ENCODE measurements at places on chromosomes 16 and 17.

DNA sequence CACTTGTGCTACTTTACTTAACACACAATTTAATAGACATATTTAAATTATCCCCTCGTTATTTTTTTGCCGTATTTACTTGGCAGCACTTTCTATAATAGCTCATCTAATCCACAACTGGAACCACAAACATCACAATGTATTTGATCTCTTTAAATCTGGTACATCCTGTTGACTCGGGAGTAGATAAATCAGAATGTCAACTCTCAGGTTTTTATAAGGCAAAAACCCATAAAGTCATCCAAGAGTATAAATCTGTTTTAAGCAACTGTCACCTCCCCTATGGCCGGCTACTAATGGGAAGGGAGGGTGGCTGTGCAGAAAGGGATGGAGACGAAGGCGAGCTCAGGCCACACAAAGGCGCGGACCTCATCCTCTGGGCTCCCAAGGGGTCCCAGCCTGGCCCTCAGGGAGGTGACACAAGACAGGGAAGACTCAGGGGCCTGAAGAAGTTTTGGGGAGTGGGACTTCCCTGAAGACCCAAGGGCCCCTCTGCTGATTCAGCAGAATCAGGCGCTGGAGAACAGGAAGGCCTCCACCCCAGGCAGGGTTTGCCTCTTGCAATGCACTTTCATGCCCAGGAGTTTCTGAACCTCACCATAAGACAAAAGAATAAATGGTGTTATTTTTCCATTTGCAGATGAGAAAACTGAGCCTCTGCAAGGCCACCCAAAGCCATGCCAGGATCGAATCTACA lies 122.5 kb downstream of the ZNF423 start:
- no peak for DNase-seq

DNA sequence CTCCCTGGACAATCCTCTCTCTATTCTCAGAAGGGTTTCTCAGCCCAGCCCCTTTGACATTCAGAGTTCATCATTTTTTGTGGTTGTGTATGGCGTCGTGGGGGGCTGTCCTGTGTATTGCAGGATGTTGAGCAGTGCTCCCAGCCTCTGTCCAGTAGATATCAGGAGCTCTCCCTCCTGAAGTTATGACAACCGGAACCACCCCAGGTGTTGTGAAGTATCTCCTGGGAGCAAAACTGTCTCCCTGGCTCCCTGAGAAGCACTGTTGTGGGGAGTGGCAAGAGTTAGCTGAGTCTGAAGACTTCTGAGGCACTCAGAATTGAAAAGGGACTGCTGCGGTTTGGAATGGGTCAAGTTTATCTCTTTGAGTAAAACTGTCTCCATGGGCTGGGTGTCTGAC lies 55.9 kb upstream of the MGAT5B start:
- no peak for DNase-seq

GRCh38 chr17:3271072-3271848 lies 26.9 kb downstream of the OR3A1 start:
- DNase-seq, result no peak

- DNase-seq, result no peak
These were observed 1029.6 kb downstream of the CDH11 start for GRCh38 chr16:64092271-64092670.

- DNase-seq, result no peak
These were observed 12.9 kb upstream of the MTMR4 start for GRCh38 chr17:58527306-58527705.

GRCh38 chr17:50120475-50121253 lies 9.3 kb downstream of the SAMD14 start:
- no peak for DNase-seq

GRCh38 chr16:2242598-2242997 lies 6.4 kb downstream of the DNASE1L2 start:
- no peak for DNase-seq

DNA sequence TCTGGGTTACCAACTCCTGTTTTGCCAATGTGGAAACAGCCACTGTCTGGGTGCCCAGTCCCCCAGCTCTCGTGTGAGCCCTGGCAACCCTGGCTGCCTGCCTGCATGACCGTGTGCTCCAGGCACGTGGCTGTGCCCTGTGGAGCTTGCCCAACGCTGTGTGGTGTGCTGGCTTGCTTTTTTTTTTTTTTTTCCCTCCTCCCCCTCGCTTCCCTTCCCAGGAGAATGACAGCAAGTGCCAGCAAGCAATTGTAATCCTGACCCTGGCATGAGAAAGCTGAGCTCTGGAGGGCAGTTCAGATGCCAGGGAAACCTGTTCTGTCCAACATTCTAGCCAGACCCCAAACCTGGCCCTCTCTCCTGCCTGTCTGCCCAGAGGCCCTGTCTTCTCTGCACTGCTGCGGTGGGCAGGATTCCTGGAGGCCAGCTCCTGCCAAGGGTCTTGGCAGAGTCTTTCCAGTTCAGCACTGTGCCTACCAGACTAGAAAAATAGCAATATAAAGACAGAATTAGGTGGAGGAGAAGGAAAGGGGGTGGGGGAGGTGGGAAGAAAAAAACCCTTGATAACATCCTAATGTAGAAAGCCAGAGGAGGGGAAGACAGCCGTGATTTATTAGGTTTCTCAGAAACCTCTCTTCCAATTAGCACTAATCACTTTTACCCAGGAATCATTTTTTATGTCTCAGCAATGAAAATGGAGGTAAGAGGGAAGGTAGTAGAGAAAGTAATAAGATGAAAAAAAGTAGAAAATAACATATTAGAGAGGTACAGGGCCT lies 9.0 kb downstream of the HLF start:
- no peak for DNase-seq

GRCh38 chr16:8730335-8730915 lies 56.0 kb downstream of the ABAT start:
- DNase-seq, result no peak

- no peak for DNase-seq
These were observed 34.1 kb upstream of the CCR7 start for GRCh38 chr17:40599468-40599763.
